Right lobe of liver (tissue), 6 donors: ENCODE measurements at places on chromosomes 13 and 19. TPM values are rescaled to one million over a fixed set of nuclear protein-coding genes. Genes with fewer than 3 reads are reported as not detected.
A peak's percentile ranks its signal among the peaks of the same experiment; 100 is the strongest.

DNA sequence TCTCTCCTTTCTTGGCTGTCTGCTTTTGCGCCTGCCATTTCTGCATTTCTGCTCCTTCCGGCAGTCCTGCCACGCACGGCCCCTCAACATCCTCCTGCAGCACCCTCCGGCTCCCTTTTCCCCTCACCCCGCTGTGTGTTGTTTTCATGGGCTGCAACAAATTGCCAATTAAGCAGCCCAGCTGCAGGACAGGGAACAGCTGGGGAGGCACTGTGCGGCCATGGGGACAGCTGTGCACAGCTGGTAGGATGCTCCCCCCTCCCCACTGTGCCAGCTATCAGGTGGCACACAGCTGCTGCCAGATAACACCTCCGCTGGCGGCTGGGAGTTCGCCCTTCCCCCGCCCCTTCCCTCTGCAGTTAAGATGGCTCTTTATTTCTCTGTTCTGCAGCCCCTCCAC, 25.4 kb downstream of the LYL1 start:
- DNase-seq, result no peak

DNA sequence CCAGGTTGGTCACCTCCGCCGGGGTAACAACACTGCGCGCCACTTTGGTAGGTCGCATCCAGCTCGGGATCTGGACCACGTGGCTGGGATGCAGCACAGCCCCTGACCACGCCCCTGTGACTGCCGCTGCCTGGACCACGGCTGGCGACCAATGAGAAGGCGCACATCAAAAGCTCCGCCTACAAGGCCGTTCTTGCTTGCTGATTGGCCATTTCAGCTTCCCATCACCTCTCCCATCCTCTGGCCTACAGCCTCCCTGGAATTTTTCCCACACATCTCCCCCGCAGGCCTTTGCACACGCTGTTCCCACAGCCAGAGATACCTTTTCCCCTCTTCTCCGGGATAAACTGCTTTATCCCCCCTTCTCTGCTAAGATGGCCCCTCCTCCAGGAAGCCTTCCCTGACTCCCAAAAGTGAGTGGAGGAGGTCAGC, 12.5 kb upstream of the MAP1S start:
- no peak for DNase-seq

DNA sequence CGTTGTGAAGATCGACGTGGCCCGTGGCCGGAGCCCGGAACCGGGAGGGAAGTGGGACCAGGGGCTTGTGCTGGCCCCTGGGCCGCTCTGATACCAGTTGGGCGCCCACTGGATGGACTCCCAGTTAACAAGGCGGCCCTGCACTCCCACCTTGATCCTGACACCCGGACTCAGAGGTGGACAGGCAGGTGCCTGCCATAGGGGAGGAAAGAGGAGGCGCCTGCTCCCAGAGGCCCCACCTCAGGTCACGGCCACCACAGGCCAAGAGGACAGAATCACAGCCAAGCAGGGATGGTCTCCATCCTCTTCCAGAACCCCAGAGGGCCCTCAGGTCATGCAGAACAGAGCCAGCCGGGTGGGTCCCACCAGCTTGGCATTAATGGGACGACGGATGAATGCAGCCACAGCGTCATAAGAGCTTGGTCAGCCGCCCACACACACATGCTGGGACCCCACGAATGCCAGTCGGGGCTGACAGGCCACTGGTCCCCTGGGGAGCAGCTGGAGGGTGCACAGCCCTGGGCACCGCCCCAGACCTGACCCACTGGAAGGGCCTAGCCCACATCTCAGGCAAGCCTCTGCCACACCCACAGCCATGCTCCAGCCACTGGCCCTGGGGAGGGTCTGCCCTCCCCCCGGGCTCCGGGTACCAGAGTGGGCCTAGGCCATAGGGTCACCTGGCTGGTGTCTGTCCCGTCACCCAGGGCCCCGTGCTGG, 9.6 kb upstream of the KLF16 start:
- DNase-seq, result no peak

DNA sequence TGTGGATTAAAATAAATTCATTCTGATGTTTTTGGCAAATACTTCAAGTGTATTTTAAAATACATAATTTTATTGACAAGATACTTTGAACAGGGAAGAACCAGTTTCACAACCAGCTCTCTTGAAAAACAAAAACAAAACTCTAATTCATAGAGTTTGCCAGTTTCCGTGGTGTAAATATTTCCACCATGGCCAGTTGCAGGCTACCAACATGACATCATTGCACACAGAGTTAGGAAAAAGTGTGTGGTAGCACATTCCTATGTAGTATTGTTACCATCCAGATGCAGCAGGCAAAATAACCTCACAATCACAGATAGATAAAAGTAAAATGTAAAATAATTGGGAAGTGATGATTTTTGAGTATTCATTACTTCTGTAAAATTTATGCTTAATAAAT, 7.7 kb upstream of the RNF113B start:
- DNase-seq, result no peak

- DNase-seq, result no peak
These were observed 3.1 kb downstream of the KISS1R start for GRCh38 chr19:920051-920864.

- no peak for DNase-seq
These were observed 12.7 kb upstream of the ZNF121 start for GRCh38 chr19:9597027-9597426.

GRCh38 chr19:46611776-46612175, 10.6 kb downstream of the CALM3 start:
- DNase-seq, result no peak

DNA sequence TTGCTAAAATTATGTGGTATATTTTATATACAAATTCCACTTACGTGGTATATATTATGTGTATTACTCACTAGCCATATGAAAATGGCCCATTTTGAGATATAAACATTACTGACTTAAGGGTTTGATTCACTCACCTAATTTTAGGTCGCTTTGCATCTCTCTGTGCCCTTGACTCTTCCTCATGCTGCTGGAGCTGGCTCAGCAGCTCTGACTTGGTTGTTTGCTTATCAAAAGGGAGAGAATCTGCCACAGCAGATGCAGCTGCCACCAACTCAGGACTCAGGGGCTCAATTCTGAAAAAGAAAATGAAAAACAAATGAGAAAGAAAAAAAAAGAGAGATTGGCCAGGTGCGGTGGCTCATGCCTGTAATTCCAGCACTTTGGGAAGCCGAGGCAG, 12.2 kb downstream of the MRPS31 start:
- no peak for DNase-seq

GRCh38 chr19:55379174-55379573, 2.5 kb downstream of the TMEM190 start:
- no peak for DNase-seq

DNA sequence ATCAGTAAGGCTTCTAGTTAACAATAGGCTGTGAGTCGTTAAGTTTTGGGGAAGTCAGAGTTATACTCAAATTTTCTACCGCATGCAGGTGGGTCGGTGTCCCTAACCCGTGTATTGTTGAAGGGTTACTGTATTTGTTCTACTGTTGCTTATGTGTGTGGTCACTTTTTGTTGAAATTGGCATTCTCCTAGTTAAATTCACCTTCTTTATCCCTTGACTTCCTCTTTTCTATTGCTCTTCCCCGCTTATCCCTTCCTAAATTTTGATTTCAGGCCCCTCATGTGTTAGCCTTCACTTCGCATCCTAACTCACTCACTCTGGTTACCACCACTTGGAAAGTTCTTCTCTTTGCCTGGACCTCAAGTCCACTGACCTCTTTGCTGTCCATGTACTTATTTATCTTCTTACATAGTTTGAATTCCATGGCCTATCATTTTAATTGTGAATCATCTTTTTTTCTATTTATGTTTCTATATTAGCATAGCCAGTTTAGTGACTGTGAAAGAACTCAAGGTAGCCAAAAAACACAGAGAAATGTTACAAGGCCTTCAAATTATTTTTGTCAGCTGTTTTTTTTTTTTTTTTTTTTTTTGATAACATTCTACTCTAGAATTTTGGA, 52.9 kb downstream of the NDFIP2 start:
- DNase-seq, result no peak

DNA sequence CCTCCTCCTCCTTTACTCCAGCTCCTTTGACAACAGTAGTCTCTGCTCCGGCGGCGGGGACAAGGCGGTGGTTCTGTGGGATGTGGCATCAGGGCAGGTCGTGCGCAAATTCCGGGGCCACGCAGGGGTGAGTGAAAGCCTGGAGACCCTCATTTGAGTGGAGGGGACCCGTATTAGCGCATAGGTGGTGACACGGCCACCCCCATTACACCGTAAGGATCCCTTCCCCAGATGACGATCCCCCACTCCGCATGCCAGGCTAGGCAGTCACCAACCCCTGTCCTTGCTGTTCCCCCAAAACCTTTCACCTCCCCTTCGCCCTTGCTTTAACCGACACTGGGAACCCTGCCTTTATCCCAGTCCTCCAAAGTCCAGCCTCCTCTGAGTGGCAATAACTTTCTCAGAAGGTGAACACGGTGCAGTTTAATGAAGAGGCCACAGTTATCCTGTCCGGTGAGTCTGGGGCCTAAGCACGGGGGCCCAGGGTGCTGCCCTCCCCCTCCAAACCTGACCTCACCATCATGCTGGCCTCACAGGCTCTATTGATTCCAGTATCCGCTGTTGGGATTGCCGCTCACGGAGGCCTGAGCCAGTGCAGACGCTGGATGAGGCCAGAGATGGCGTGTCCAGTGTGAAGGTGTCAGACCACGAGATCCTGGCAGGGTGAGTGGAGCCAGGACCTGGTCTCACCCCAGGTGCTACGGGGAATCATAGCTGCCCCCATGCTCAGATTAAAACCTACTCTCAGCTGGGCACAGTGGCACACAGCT, 3.7 kb downstream of the WDR83 start:
- no peak for DNase-seq

GRCh38 chr13:23990455-23990854, 93.2 kb upstream of the C1QTNF9B start:
- DNase-seq, result no peak

GRCh38 chr13:67554746-67555452, 324.8 kb upstream of the PCDH9 start:
- DNase-seq, result no peak

- DNase-seq, result no peak
These were observed 44.3 kb upstream of the CNMD start for GRCh38 chr13:52783943-52784342.

- DNase-seq, result no peak
These were observed 126.9 kb downstream of the SIPA1L3 start for GRCh38 chr19:38033658-38034491.

- no peak for DNase-seq
These were observed 102.8 kb downstream of the PCDH17 start for GRCh38 chr13:57734306-57734705.

DNA sequence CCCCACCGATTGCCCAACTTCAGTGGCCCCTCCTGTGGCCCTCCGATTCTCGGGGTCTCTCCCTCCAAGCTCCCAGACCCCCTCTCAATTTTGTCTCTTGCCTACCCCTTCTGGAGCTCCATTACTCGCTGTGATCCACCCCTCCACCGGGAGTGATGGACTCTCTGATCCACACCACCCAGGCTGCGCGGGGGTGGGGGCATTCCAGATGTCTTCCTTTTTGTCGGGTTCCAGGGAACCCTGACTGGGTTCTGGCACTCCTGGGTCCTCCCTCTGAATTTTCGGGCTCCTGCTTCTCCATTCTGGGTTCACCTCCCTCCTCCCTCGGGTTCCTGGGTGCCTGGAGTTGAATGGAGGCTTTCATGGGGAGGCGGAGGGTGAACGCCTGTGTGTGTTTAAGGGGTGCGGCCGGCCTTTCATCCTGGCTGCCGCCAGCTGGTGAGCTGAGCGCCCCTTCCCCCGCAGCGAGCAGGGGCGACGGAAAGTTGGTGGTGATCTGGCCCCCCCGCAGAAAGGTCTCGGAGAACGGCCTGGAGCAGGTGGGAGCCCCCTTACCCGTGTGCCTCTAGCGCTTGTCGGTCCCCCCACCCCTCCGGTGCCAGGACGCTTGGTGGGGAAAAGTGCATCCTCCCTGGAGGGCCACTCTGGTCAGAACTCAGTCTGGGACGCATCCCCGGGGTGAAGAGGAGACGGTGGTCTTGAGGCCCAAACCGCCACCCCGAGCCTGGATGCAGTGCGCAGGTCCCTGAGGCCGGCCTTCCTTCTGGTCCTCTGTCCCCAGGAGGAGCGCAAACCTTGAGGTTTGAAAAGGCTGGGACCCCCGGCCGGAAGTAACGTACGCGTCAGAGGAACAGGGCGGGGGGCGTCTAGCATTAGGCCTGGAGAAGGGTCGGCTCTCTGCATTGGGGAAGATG, 1.6 kb downstream of the MISP3 start:
- DNase-seq, result peak; percentile 63

- DNase-seq, result no peak
These were observed 437.0 kb downstream of the SUCLA2 start for GRCh38 chr13:47564041-47564440.

DNA sequence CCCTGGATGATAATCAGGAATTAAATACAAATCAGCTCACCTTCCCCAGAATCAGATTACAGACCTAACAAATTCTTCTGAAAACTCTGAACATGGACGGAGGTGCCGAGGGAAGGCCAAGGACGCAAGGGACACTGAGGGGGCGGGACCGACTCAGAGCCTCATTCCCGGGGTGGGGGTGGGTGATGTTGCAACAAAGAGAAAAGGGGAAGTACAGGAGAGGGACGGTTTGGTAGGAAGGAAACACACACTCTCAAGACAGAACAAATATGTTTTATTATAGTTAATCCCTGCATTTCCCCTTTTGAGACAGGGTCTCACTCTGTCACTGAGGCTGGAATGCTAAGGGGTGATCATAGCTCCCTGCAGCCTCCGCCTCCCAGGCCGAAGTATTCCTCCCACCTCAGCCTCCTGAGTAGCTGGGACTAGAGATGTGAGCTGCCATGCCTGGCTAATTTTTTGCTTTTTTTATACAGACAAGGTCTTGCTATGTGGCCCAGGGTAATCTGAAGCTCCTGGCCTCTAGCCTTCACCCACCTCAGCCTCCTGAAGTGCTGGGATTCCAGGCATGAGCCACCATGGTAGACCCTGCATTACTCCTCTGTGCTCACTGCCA, 786 bp upstream of the LILRA2 start:
- DNase-seq, result no peak

- DNase-seq, result no peak
These were observed 16.0 kb downstream of the TMEM272 start for GRCh38 chr13:51828730-51829567.

Gene MOB3A
- total RNA-seq, result 13.8 TPM

Gene ACP5
- 10.4 TPM for total RNA-seq

Gene RXFP2
- total RNA-seq, result not detected

Gene NANOS3
- not detected for total RNA-seq

Gene UBE2L5
- total RNA-seq, result not detected

Gene APLP1
- not detected for total RNA-seq

Gene PRR19
- total RNA-seq, result 0.43 TPM

Gene CYP4F8
- total RNA-seq, result not detected

Gene CCDC97
- 6.7 TPM for total RNA-seq

Gene PSG4
- not detected for total RNA-seq
